AML-193 (cell line): ENCODE measurements at places on chromosomes 2 and 18.

- DNase-seq = peak; percentile 93
These were observed at the start of gene ZNF397 for GRCh38 chr18:35240664-35241447. Gene ZNF397, plus strand, starts transcription at chr18:35241034. Its CDS starts 1,437 bp downstream, at chr18:35242471.

DNA sequence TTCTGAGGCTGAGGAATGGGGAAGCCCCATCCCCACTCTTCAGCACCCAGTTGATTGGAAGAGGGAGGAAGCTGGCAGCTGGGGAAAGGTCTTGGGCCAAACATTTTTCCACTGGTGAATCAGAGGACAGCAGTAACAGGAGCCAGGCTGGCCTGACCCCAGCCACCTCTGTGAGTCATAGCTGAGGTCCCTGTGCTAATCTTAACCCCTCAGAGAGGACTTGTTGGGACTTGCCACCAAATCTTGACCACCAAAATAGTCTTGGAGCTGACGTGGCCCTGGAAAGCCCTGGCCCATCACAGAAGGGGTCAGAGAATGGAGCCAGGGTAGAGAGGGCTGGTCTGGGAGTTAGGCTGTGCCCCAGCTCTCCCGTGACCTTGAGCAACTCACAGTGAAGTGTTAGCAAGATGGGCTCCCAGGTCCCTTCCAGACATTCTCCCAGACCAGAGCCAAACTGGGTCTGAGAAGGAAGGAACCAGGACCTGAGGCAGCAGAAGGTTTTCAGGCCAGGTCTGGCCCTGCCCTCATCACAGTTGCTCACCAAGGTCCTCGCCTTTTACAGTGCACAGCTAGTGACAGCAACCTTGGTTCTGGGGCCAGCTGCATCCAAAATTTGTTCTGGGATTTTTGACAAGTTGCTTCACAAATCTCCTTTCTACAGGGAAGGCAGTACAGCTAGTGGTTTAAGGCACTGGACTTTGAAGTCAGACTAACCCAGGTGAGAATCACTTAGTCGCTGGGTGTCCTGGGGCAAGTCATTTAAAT, 266.6 kb downstream of the CYP26B1 start:
- DNase-seq = no peak

DNA sequence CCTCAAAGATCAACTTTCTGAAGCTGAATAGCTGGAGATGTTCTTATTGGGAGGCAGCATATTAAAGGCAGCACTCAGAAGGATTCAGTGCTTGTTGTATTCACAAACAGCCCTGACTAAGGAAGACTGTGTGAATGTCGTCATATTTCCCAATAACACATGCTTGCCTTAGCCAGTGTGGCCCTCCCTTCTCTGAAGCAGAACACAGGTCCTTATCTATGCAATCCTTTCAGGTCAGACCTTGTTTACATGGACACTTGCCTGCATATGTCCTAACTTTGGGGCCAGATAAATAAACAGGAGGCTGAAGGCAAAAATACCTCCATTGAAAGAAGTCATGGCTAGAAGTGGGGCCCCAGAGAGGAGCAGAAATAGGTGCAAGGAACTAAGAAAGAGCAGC, 97.2 kb downstream of the SLC4A3 start:
- peak; percentile 34 for DNase-seq

- peak; percentile 9 for DNase-seq
These were observed 18.5 kb upstream of the POLI start for GRCh38 chr18:54250846-54251261.

DNA sequence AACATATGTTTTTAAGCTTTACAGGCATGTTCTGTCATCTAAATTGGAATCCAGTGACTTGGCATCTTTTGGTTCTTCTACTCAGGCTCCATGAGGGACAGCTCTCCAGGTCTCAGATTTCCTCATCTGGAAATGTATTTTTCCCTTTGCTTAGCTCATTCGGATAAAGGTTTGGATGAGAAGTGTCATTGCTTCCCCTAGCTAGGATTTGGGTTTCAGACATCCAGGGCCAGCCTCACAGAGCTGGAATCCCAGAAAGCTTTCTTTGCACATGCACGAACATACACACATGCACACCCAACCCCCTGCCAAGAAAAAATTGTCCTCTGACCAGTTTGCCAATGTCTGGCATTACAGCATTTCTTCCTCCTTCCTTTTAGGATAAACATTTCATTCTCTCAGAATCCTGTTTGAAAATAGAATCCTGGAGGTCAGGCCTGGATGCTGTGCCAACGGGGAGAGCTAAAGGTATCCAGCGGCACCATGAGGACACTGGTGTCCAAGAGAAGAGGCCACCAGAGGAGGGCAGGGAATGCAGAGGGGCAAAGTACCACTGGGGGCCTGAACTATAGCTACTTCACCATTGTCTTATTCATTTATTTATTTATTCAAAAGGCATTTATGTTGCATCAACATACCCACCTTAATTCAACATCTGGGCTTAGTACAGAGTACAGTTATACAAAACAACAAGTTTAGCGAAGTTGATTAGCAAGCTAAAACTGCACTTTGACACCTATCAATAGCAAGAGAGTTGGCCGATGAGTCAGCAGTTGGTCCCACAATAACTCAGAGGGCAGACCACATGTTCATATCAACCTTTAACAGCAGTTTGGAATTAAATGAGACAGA, 97.9 kb upstream of the ATL2 start:
- DNase-seq = no peak
